ENCODE measurements at places on chromosomes 5 and 9.

DNA sequence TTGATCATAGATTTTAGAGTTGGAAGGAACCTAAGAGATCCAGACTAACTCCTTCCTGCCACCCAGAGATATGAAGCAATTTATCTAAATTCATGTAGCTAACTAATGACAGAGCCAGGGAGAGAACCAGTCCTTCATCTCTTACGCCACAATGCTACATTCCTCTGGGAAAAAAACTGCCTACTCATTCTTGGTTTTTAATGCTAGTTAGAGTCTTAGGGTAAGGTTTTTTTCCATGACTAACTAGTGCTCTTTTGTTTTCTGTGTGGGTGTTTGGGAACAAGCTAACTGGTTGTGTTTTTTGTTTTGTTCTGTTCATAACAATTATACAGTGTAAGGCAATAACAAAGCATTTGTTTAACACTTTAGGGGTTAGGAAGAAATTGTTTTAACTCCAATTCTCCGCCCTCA, 52.4 kb downstream of the SLC44A1 start:
- no peak for DNase-seq

DNA sequence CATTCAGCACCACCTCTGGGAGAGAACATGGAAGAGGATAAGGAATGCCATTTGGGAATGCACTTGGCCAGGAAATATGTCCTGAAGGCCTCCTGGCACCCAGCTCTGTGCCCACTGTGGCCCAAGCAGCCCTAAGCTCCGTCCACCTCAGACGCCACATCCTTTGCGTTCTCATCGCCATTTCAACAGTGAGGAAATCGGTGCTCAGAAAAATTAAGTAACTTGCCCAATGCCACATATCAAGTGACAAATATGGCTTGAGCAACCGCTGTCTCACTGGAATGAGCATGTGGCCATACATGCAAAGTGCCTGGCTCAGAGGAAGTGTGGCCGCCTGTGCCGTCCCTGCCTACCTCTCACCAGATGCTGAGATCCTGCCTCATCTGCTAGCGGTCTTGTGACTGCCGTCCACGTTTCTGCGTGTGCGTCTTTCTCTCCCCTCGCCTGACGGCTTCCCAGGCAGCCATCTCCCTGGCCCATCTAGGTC, 984 bp upstream of the DOK3 start:
- DNase-seq: no peak

DNA sequence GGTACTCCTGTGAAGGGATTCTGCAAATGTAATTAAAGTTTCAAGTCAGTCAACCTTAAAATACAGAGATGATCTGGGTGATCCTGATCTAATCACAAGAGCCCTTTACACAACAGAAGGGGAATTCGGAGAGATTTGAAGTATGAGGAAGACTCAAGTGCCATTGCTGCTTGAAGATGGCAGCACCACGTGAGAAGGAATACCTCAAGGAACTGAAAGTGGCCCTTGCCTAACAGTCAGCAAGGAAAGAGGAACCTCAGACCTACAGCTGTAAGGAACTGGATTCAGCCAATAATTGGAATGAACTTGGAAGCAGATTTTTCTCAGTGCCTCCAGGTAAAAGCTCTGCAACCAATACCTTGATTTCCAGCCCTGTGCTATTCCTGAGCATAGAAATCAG, 87.4 kb downstream of the THBS4 start:
- DNase-seq: no peak

DNA sequence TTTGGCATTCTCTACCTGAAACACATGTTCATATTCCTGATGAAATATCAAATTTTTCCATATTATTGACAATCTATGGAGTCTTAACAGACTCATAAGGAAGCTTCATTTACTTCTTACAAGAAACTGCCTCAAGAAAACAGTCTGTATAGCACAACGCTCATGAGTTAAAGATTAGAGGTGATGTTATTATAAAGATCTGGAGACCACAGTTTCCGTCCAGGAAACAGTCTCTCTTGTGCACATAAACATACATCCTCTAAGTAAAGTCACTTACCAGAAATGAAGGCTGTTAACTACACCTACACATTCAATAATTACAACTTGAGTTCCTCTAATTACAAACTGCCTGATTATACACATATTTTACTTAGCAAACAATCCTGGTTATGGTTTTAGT, 86.9 kb downstream of the RAPGEF6 start:
- DNase-seq: no peak

DNA sequence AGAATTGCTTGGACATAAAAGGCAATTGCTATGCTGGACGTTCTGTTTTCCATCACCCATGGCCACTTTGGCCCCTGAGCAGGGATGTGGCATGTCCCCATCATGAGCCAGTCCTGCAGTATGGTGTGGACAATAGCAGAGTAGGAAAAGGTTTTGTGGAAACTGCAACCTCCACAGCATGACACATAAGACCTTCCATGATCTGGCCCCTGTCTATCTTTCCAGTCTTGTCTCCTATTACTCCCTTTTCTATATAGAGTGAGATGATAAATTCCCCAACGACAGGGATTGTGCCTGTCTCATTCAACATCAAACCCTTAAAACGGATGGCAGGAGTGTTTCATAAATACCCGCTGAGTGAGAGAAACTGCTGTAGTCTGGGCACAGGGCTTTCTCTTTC, 174.7 kb upstream of the PTCH1 start:
- DNase-seq: no peak

GRCh38 chr5:32760091-32760509, 49.0 kb downstream of the NPR3 start:
- DNase-seq: no peak

DNA sequence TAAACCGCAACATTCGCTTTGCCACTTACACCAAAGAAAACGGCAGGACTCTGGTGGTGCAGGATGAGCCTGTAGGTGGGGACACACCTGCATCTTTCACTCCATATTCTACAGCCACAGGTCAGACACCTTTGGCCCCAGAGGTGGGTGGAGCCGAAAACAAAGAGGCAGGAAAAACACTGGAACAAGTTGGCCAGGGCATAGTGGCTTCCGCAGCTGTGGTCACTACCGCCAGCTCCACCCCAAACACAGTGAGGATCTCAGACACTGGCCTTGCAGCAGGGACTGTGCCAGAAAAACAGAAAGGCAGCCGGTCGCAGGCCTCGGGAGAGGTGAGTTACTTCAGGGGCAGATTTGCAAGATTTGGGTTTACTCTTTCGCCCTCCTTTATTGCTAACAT, 33.8 kb downstream of the KDM3B start:
- no peak for DNase-seq

DNA sequence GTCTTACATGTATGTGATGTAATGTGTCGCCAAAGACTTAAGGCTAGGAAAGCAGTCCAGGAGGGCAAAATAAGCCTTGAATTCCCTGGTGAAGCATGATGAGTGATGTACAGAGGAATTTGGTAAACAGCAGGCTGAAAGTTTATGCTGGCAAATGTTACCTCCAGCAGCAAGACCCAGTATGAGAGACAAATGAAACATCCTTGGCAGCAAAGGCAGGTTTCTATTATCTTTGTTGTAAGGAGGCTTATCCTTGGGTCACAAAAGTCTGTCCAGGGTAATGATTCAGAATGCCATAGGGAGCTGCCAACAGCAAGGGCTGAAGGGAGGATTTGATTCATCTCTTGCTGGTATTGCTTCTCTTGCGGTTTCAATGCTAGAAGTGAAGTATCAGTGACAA, 75.9 kb upstream of the HTR4 start:
- DNase-seq: no peak

DNA sequence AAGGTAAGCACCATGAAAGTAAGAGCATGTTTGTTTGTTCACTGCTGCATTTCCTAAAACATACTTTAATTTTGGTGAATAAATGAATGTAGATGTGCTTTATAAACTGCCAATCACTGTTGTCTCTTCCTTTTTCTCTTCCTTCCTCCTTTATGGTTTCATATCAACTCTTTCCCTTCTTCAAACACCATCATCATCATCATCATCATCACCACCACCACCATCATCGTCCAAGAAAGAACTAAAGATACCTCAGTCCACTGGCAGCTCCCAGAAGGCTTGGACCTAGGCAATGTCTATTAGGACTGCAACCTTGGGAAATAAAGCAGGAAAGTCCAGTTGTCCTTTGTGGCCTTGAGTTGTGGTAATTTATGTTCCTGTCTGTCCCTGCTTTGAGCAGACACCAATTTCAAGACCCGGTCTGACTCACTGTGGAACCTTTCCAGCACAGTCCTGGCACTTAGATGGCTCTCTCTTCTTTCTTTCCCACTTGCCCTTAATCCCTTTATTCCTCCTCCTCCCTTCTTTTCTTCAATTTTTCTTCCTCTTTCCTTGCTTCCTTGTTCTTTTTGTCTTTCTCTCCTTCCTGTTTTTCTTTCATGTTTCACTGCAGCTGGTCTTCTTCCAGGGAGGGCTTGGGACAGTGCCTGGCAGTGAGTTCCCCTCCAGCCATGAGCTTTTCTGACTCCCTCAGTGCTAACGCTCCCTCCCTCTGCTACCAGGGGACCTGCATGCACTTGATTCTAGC, 99.3 kb downstream of the ANGPTL2 start:
- no peak for DNase-seq

DNA sequence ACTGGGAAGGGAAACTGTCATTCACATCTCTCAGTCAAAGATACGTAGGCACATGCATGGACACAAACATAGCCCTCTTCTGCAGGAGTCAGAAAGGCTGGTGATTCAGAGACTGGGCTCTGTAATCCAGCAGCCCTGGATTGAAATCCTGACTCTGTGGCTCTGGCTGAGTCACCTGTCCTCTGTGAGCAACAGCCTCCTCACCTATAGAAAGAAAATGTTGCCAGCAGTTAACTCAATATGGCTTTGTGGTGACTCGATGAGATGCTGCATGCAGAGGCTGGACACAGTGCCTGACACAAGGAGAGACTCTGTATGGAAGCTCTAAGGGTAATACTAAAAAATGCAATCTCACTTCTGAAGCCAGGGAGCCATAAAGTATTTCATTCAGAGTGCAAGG, 23.9 kb upstream of the CDKN2AIPNL start:
- no peak for DNase-seq

GRCh38 chr5:80804332-80804731, 149.5 kb upstream of the DHFR start:
- no peak for DNase-seq

GRCh38 chr5:91146230-91146629, 236.9 kb downstream of the ARRDC3 start:
- DNase-seq: no peak

GRCh38 chr5:144108131-144108530, 62.3 kb downstream of the YIPF5 start:
- DNase-seq: no peak

DNA sequence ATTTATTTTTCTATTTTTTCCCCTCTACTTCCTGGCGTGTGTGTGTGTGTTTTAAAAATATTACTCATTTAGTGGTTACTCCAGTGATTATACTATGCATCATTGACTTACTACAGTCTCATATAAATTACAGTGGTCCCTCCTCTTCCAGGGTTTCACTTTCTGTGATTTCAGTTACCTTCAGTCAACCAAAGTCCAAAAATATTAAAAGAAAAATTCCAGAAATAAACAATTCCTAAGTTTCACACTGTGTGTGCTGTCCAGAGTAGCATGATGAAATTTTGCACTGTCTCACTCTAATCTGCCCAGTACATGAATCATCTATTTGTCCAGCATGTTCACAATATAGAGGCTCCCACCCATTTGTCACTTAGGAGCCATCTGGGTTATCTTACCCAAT, 47.4 kb upstream of the CCDC112 start:
- no peak for DNase-seq

DNA sequence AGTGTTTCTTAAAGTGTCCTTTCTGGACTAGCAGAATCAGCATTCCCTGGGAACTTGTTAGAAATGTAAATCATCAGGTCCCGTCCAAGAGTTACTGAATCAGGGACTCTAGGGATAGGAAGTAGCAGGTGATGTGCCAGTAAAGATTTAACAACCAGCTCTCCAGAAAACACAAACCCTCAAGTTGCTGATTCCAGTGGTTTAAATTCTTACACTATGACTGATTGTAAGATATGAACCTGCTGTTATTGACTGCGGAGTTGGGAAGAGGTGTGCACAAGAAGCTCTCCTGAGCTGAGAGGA, 39.1 kb upstream of the BASP1 start:
- no peak for DNase-seq

- no peak for DNase-seq
Measured at GRCh38 chr9:106376689-106377088, 486.3 kb upstream of the ZNF462 start.

DNA sequence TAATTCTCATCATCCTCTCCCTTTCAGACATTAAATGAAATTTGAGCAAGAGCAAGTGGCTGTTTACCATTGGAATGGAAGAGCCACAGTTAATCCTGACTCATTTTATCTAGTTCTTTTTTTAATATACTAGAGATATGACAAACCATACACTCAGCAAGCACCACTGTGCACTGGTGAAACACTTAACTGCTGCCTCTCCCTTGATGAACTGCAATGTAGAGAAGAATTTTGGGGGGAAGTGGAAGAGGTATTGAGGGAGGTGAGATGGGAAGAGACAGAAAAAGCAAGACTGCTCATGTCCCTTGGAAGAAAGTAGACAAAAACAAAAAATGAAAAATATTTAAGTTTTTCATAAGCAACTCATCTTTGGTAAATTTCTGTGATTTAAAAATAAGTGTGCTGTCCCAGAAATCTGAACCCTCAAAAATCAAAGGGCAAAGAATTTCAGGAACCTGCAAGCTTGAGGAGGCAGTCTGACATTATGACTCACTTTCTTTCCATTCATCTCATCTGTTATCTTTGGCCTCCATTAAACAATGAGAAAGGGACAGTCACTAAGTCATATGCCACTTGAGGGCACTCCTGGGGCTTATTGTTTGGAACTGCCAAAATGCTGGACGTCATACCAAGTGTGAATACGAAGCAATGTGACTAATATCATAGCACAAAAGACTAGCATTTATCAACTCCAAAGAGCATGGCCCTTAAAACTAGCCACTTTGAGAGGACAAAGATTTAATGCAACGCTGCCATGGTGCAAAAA, 566.8 kb upstream of the DMAC1 start:
- no peak for DNase-seq

GRCh38 chr5:134561871-134562296, 36.4 kb downstream of the JADE2 start:
- no peak for DNase-seq

- no peak for DNase-seq
Measured at GRCh38 chr5:65243161-65243560, 238.6 kb downstream of the ADAMTS6 start.

GRCh38 chr9:134883040-134883782, 2.6 kb downstream of the FCN2 start:
- no peak for DNase-seq

GRCh38 chr5:103472265-103472664, 90.3 kb downstream of the NUDT12 start:
- DNase-seq: no peak

GRCh38 chr5:69134126-69134525, 32.8 kb upstream of the CCNB1 start:
- no peak for DNase-seq

- no peak for DNase-seq
Measured at GRCh38 chr5:75322066-75322465, 15.0 kb upstream of the HMGCR start.

- no peak for DNase-seq
Measured at GRCh38 chr5:24325306-24325832, 319.4 kb downstream of the CDH10 start.

Data from DMS 273 treated with DMSO at 0.1 percent for 48 hours (cell line).